Chondrocyte (in vitro differentiated cells): ENCODE measurements at places on chromosomes 2 and 18. TPM values are rescaled to one million over a fixed set of nuclear protein-coding genes. Genes with fewer than 3 reads are reported as not detected.
A peak's percentile ranks its signal among the peaks of the same experiment; 100 is the strongest.

GRCh38 chr2:39511219-39511604 is 74.1 kb upstream of the MAP4K3 start:
- no peak overlapping the region for H3K27ac ChIP-seq
- no peak overlapping the region for H3K4me3 ChIP-seq
- DNase-seq, result no peak
- peaks cover 51% of the 10 kb centered on the region for H3K4me1 ChIP-seq

The ZNF385B gene
- total RNA-seq, result 0.25 to 0.56 TPM (median 0.41 TPM) in 3 replicates

GRCh38 chr2:230721712-230722111 is 9.1 kb downstream of the CAB39 start:
- no peak overlapping the region for H3K4me3 ChIP-seq
- H3K27me3 ChIP-seq, result no peaks in the 10 kb centered on the region
- no peak overlapping the region for H3K27ac ChIP-seq
- no peak for DNase-seq
- no peaks in the 10 kb centered on the region for H3K36me3 ChIP-seq

The MSGN1 gene
- total RNA-seq, result not detected in 3 replicates

DNA sequence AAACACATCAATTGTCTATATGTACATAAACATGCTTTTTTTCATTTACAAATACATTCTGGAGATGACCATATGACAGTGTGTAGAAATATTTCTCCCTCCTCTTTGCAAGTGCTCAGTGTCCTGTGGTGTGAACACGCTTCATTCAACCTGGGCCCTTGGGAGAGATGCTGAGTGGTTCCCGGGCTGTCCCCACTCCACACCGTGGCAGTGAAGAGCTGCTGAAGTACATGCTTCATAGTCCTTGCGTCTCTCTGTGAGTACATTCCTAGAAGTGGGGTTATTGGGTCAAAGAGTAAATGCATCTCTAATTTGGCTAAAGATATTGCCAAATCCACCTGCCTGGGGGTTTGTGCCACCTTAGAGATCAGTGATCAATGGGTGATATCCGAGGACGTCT is 6.5 kb upstream of the GPR35 start:
- no peak overlapping the region for H3K4me3 ChIP-seq
- no peaks in the 10 kb centered on the region for H3K27me3 ChIP-seq
- H3K27ac ChIP-seq, result no peak overlapping the region
- H3K4me1 ChIP-seq, result peaks cover 4% of the 10 kb centered on the region
- no peak for DNase-seq
- H3K36me3 ChIP-seq, result peaks cover 5% of the 10 kb centered on the region

DNA sequence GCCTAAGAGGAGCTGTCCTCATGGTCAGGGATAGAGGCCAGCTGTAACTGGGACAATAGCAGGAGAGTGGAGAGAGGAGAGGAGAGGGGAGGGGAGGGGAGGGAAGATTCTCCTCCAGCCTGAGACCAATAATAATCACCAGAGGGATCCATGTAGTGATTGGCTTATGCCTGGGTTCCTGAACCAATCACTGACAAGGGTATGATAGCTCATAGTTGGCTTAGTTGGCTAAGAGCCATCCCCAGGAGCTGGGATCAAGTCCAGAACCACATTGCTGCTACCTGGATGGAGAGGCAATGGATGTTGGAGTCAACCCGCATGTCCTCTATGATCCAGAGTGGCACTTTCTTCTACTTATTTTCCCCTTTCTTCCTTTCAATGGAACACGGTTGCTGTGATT is 7.7 kb upstream of the ST8SIA5 start:
- no peaks in the 10 kb centered on the region for H3K36me3 ChIP-seq
- no peaks in the 10 kb centered on the region for H3K4me1 ChIP-seq
- H3K27ac ChIP-seq, result no peak overlapping the region

The PCGF1 gene
- total RNA-seq, result 26.1 to 30.7 TPM (median 30.0 TPM) in 3 replicates

GRCh38 chr18:79733986-79734770 is 54.6 kb downstream of the CTDP1 start:
- peak; percentile 75 for DNase-seq
- no peak overlapping the region for H3K27ac ChIP-seq
- no peaks in the 10 kb centered on the region for H3K4me1 ChIP-seq
- no peaks in the 10 kb centered on the region for H3K27me3 ChIP-seq

DNA sequence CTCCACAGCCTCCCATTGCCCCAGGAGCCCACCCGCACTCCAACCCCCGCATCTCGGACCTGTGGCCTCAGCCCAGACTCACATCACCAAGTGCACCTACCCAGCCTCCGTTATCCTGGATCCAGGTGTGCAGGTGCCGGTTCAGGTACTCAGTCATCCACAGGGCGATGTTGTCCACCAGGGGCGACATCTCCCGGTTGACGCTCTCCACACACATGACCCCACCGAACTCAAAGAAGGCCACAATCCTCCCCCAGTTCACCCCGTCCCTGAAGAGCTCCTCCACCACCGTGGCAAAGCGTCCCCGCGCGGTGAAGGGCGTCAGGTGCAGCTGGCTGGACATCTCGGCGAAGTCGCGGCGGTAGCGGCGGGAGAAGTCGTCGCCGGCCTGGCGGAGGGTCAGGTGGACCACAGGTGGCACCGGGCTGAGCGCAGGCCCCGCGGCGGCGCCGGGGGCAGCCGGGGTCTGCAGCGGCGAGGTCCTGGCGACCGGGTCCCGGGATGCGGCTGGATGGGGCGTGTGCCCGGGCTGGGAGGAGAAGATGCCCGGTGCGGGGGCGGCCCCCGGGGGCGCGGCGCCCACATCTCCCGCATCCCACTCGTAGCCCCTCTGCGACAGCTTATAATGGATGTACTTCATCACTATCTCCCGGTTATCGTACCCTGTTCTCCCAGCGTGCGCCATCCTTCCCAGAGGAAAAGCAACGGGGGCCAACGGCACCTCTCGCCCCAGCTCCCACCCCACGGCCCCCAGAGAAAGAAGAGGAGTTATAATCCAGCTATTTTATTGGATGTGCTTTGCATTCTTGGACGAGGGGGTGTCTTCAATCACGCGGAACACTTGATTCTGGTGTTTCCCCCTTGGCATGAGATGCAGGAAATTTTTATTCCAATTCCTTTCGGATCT is 1.3 kb downstream of the BCL2 start:
- H3K4me1 ChIP-seq, result peaks cover 49% of the 10 kb centered on the region
- peak overlapping the region; percentile 90 for H3K4me3 ChIP-seq
- no peaks in the 10 kb centered on the region for H3K27me3 ChIP-seq
- H3K27ac ChIP-seq, result no peak overlapping the region
- no peak for DNase-seq

The DLGAP1 gene
- total RNA-seq, result 6.0 to 11.6 TPM (median 7.7 TPM) in 3 replicates

DNA sequence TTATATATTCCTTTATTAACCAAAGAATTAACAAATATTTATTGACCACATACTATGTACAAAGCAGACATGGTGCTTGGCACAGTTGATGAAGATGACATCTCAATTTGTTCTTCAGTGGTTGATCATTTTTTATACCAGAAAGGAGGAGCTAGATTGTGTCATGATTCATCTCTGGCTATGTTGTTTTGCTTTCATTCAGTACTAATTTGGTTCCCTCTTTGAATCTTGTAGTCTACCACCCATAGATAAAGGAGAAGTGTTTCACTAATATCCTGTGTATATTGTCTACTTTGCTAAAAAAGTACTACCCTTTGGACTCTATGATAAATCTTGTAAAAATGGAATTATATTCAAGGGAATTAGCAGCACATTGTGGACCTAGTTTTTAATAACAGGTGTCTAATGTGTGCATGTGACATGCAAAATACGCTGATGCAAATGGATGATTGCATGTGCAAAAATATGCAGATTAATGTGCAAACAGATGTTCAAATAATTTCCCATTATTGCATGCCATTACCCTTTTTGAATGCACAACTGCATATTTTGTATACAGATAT is 313.2 kb upstream of the ZEB2 start:
- DNase-seq, result no peak
- no peak overlapping the region for H3K4me3 ChIP-seq
- no peaks in the 10 kb centered on the region for H3K27me3 ChIP-seq
- no peaks in the 10 kb centered on the region for H3K36me3 ChIP-seq
- peaks cover 12% of the 10 kb centered on the region for H3K4me1 ChIP-seq

- peak; percentile 92 for DNase-seq
- H3K27me3 ChIP-seq, result no peaks in the 10 kb centered on the region
- peaks cover 27% of the 10 kb centered on the region for H3K4me1 ChIP-seq
- H3K36me3 ChIP-seq, result no peaks in the 10 kb centered on the region
- peak within 1 kb of the TSS; percentile 98 for H3K27ac ChIP-seq
Measured at GRCh38 chr18:811892-812375, at the start of gene YES1. TSS of gene YES1 (minus strand) at chr18:812242. CDS start at chr18:756827, 55,415 bp downstream.

GRCh38 chr2:95316466-95317122 is 19.4 kb downstream of the KCNIP3 start:
- peaks cover 12% of the 10 kb centered on the region for H3K4me1 ChIP-seq
- no peaks in the 10 kb centered on the region for H3K36me3 ChIP-seq
- H3K4me3 ChIP-seq, result no peak overlapping the region
- no peak overlapping the region for H3K27ac ChIP-seq
- DNase-seq, result no peak
- H3K27me3 ChIP-seq, result peaks cover 10% of the 10 kb centered on the region

- no peaks in the 10 kb centered on the region for H3K36me3 ChIP-seq
- H3K27ac ChIP-seq, result no peak overlapping the region
- peaks cover 7% of the 10 kb centered on the region for H3K4me1 ChIP-seq
- no peaks in the 10 kb centered on the region for H3K27me3 ChIP-seq
Measured at GRCh38 chr2:181362561-181362960, 94.6 kb upstream of the ITGA4 start.

The ADAM23 gene
- total RNA-seq, result 19.2 to 24.5 TPM (median 22.7 TPM) in 3 replicates

DNA sequence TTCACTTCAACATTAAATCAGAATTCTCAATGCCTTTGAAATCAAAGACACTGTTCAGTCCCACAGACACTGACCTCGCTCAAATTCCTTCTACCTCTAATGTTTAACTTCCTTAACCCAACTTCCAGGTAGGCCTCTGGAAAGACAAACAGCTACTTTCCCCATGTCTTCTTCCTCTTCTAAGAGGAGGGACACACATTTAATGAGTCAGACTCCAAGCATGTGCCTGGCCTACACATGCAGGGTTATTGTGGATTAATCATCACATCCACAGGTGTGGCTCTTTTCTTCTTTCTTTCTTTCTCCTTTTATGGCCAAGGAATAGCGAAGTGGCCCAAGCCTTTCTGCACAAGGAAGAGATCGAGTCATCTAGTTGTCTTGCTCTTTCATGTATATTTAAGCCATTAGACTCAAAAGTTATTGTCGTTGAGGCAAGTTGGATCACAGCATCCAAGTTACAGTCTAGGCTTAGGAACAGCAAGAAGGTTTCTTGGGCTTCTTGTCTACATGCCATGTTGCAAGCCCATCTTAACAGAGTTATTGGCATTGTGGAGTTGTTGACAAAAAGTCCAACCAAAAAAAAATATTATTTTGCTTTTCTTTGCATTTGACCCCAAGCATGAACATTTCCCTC is 387.8 kb downstream of the IRS1 start:
- no peaks in the 10 kb centered on the region for H3K36me3 ChIP-seq
- no peak overlapping the region for H3K27ac ChIP-seq
- no peak overlapping the region for H3K4me3 ChIP-seq
- no peak for DNase-seq

The SEPTIN10 gene
- 80.9 to 90.9 TPM (median 86.1 TPM) in 3 replicates for total RNA-seq

The TNFRSF11A gene
- 0.17 to 0.49 TPM (median 0.22 TPM) in 3 replicates for total RNA-seq

DNA sequence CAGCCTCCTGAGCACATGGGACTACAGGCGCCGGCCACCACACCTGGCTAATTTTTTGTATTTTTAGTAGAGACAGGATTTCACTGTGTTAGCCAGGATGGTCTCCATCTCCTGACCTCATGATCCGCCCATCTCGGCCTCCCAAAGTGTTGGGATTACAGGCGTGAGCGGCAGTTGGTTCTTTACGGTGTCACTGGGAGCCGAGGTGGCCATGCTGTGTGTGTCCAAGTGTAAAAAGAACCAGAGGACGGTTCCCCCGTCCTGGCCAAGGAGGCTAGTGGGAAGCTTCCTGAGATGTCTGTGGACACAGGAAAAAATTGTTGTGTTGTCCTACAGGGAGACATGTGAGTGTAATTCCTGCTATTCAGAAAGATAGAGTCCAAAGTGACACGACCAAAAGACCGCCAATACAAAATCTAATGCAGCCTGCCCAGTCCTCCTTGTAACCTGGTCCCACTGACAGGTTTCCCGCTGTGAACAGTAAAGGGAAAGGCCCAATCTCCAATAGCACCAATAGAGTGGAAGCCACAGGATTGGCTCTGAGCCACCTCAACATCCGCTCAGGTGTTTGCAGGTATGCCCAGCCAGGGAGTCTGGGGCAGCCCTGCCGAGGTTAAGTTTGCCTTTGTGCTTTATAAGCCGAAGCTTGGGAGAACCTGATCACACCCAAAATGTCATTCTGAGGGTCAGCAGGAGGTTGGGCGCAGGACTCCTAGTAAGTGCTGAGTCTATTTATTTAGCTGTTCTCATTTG is 40.6 kb downstream of the NCK2 start:
- no peaks in the 10 kb centered on the region for H3K36me3 ChIP-seq
- H3K4me3 ChIP-seq, result no peak overlapping the region
- no peaks in the 10 kb centered on the region for H3K27me3 ChIP-seq
- H3K27ac ChIP-seq, result no peak overlapping the region
- H3K4me1 ChIP-seq, result peaks cover 28% of the 10 kb centered on the region

The EIF4E2 gene
- 87.1 to 95.7 TPM (median 89.3 TPM) in 3 replicates for total RNA-seq

DNA sequence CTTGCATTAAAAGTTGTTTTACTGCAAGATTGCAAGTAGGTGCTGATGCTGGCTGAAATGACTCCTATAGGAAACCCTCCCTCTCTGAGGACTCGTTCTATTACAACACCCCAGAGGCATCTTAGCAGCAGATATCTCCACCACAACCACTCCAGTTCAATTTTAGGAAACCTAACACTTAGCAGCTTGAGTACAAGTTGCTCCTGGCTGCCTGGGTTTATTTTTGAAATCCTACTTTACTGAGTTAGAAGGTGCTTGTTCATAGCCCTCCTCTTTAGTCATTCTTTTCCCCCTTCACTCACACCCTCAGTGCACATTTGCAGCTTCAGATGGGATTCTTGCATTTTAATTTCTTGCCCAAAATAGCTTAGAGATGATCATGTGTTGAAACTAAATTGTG is 111.5 kb downstream of the MTCL1 start:
- H3K27me3 ChIP-seq, result no peaks in the 10 kb centered on the region
- DNase-seq, result no peak
- peaks cover 28% of the 10 kb centered on the region for H3K36me3 ChIP-seq
- peaks cover 43% of the 10 kb centered on the region for H3K4me1 ChIP-seq
- H3K27ac ChIP-seq, result peak overlapping the region; percentile 77

The EML4 gene
- 49.5 to 50.0 TPM (median 49.9 TPM) in 3 replicates for total RNA-seq

The NETO1 gene
- total RNA-seq, result not detected in 3 replicates

- no peak for DNase-seq
- H3K27ac ChIP-seq, result no peak overlapping the region
- no peaks in the 10 kb centered on the region for H3K36me3 ChIP-seq
- no peaks in the 10 kb centered on the region for H3K27me3 ChIP-seq
Measured at GRCh38 chr2:68245672-68246071, 6.7 kb downstream of the PPP3R1 start.

The SLC40A1 gene
- total RNA-seq, result 15.0 to 21.7 TPM (median 20.3 TPM) in 3 replicates
